ENCODE measurements at places on chromosomes 6 and 20.

- DNase-seq = no peak
Measured at GRCh38 chr6:47357827-47358226, 48.1 kb upstream of the TNFRSF21 start.

- DNase-seq = peak; percentile 68
Measured at GRCh38 chr20:36474563-36474962, 66.8 kb upstream of the MYL9 start.

GRCh38 chr6:33423777-33424176, 3.9 kb downstream of the SYNGAP1 start:
- no peak for DNase-seq

DNA sequence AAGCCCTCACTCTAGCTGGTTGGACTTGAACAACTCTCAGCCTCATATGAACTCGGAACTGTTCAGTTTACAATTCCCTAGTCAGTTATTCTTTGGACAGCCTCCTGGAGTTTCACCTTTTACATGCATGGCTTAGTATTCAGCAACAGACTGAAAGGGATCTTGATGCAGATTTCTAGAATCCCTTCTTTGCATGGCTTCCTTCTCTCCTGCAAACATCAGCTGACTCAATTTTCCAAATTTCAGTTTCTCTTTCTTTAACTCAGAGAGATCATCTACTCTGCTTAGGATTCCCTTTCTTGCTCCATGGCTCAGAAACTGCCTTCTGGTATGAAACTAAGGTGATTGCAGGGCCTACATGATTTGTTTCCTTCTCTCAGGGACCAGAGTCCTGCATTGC, 99.6 kb downstream of the CEP57L1 start:
- no peak for DNase-seq

DNA sequence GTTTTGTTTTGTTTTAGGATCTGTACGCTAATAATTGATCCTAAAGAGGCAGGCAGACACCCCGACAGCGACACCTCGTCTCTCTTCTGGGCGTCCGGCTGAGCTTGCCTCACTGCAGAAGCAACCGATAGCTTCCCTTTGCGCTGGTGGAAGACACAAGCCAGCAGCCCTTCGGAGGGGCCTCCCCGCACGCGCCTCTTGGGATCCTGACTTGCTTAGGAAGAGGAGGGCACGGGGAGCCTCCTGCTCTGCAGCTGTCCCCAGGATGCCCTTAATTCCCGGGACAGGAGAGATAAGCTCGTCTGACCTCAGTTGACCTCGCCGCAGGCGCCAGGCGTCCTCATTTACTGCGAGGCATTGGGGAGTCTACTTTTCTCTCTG, 94.0 kb downstream of the CD83 start:
- no peak for DNase-seq

DNA sequence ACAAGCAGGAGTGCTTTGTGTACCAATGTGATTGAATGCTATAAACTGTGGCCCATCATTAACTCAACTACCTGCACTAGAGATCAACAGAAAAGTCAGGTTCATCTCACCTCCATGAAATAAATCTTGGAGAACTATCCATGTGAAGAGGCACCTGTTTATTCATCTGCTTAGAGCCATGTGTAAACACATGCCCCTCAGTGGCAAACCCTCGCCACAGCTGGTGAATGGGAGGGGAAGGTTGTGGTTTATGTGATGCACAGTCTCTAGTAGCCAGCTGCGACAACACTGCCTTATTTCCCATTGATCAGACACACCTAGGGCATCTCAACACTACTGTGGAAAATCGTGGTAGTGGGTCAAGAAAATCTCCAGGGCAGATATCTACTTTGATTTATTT, 640.2 kb downstream of the PTPRT start:
- DNase-seq = no peak

- no peak for DNase-seq
Measured at GRCh38 chr6:17493286-17493685, 99.9 kb downstream of the CAP2 start.
